Cardiac muscle cell (in vitro differentiated cells and primary cell): ENCODE measurements at places on chromosomes 11 and 22.

DNA sequence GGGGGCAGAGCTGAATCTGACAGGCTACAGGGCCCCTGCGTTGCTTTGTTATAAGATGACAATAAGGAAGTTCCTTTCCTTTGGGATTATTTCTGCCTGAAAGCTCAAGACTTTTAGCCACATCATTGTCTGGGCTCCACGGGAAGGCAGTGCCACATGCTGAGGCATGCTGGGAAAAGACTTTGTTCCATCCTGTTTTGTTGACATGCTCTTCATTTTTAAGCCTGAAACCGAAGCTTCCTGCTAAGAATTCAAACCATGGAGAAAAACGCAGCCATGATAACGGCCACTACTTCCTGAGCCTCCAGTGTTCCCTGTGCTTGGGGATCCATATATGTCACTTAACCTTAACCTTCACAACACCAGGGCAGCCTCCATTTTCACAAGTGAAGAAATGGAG is 5.5 kb upstream of the TCF20 start:
- DNase-seq = no peak

- DNase-seq = no peak
Measured at GRCh38 chr22:45692549-45692948, 20.9 kb downstream of the ATXN10 start.

DNA sequence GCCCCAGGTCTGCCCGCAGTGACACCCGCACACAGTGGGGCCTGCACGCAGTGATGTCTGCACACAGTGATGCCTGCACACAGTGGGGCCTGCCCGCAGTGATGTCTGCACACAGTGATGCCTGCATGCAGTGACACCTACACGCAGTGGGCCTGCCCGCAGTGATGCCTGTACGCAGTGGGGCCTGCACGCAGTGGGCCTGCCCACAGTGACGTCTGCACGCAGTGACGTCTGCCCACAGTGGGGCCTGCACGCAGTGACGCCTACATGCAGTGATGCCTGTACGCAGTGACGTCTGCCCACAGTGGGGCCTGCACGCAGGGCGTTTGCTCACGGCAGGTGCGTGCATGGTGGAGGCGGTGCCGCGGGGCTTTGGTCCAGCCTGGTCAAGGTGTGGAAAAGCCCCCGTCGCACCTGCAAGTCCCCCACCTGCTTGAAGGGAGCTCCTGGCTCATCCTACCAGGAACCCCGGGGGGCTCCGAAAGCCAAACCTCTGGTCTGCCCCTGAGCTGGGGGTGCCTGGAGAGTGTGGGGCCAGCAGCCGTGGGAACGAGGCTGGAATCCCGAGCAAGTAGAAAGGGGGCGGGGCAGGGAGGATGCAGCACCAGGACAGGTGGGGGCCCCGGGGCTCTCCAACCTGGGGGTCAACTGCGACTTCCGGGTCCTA is 8.9 kb upstream of the SYT8 start:
- DNase-seq = no peak

DNA sequence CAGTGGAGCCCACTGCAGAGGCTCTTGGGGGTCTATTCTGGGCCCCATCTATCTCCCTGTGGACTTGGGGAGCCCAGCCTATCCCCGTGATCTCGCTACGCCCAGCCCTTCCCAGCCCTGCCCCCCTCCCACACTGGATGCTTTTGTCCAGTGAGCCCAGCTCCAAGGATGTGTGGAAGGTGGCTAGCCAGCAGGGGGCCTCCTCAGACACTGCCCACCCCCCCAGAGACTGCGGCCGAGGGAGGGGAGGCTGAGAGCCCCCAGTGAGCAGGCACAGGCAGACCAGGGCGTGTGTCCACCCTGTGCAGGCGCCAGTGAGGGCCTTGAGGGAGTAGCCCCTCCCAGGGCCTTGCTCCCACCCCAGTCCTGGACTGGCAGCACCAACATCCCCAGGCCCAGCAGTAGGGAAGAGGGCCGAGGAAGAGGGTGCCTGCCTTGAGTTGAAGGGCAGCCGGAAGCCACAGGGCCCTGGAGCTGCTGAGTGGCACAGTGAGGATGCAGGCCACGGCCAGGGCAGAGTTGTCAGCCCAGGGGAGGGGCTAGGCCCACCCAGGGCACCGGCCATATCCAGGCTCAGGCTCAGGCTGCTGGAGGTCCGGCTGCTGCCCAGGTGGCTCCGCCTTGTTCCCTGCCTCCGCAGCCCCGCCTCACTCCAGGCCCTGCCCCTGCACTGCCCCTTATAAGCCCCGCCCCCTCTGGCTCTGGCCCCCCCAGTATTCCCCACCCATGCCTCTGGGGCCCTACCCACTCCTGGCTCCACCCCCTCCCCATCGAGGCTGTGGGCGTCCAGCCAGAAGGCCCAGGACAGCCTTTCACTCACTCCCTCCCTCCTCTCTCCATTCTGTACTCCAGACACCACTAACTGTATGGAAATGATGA is 28.0 kb downstream of the MOB2 start:
- peak; percentile 73 for DNase-seq

GRCh38 chr11:46391186-46391577 is 394 bp downstream of the CHRM4 start:
- no peak for DNase-seq

DNA sequence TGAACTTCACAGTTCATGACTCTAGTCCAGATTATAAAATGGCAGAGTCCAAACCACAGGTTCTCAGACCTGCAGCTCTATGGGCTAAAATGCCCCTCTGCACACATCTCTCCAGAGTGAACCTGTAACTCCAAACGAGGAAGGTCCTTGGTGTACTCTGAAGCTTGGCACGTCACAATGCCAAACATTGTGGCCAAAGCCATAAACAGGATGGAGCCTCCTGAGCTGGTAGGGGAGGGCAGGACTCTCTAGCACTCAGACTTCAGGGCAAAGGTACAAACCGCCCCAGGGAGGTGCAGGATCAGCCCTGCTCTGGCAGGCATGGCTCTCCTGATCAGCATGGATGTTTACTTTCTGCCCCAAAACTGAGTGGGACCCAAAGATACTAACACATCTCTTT is 2.3 kb downstream of the SCUBE2 start:
- DNase-seq = no peak

DNA sequence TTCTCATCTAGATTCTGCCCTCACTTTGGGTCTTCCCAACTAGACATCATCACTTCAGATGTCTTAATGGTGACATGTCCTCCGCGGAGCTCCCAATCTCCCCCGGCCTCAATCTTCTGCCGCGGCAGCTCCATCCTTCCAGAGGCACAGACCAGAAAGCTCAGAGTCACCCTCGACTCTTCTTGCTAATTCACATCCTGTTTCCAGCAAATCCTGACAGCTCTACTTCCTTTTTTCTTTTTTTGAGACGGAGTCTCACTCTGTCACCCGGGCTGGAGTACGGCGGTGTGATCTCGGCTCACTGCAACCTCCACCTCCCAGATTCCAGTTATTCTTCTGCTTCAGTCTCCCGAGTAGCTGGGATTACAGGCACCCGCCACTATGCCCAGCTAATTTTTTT is 54.5 kb downstream of the CACNG2 start:
- DNase-seq = no peak

DNA sequence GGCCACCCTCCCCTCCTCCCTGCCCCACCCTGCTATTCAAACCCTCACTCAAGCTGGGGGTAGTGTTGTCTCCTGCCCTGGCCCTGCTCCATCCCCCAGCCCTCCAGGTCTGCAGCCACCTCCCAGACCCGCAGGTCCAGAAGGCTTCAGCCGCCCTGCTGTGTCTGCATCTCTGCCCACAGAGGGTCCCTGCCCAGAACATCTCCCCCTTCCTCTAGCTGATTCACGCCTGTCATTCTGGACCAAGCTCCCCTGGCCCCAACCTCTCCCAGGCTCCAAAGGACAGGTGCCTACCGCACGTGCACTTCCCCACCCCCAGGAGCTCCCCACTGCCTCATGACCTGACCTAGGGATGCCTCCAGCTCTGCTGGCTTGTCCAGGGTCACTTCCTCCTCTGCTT is 16.0 kb upstream of the SHISAL1 start:
- no peak for DNase-seq

- DNase-seq = no peak
Measured at GRCh38 chr11:35163702-35164496, 24.9 kb downstream of the CD44 start.

DNA sequence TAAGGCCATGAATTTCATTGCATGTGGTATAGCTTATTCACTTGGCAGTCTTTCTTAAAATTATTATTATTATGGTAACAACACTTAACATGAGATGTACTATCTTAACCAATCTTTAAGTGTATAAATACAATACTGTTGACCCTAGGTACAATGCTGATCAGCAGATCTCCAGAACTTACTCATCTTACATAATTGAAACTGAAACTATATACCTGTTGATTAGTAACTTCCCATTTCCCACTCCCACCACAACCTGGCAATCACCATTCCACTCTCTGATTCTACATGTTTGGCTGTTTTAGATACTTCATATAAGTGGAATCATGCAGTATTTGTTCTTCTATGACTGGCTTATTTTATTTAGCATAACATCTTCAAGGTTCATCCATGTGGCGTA is 150.2 kb upstream of the POU2AF2 start:
- no peak for DNase-seq

- no peak for DNase-seq
Measured at GRCh38 chr11:10519630-10520029, 21.4 kb downstream of the RNF141 start.

GRCh38 chr11:47904048-47904447 is 55.9 kb upstream of the NUP160 start:
- no peak for DNase-seq

DNA sequence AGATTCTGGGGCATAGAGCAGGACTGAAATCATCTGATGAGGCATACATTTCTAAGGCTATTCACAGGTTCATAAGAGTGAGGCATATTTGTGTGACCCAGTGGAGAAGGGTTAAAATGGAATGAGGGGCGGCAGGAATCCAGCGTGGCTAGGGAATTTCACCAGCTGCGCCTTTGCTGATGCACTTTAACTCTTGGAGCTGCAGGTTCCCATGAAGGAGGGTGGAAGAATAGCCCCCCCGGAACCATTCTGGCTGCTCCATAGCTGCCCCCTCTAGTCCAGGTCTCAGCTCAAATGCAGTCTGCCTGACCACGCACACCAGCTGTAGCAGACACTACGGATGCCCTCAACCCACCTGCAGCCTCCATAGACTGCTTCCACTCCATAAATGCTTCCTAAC is 31.5 kb downstream of the TENM4 start:
- DNase-seq = no peak

DNA sequence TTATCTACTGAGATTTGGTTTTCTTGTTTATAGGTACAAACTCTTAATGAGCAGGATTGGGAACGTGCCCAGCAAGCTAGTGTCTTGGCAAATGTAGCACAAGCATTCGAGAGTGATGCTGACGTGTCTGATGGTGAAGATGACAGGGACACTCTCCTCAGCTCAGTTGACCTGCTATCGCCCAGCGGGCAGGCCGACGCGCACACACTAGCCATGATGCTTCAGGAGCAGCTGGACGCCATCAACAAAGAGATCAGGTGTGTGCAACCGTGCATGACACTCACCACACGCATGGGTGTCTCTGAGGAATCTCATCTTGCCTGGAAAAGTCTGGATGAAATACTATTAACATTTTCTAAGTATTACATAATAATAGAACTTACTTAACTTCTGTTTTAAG is 54.7 kb upstream of the CTTN start:
- DNase-seq = no peak

GRCh38 chr11:130964058-130964792 is 47.9 kb upstream of the SNX19 start:
- DNase-seq = no peak

- DNase-seq = no peak
Measured at GRCh38 chr11:16796311-16796710, 57.9 kb downstream of the C11orf58 start.

GRCh38 chr11:127471662-127472061 is 471.1 kb upstream of the KIRREL3 start:
- no peak for DNase-seq

DNA sequence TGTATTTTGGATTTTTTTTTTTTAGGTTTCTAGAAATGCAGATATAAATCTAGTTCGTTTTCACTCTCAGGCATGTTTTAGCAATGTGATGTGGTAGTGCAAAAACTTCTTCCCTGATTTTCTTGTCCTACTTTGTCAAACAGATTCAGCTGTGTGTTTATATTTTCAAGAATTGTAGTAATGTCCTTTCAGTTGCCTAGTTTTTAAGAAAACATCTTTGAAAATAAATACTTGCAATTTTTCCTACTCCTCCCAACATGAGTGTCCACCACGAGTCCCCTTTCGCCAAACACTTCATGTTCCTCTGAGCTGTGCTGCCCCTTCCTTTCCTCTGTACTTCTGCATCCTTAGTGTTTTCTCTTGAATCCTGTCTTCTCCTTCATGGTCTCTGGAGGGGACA is 686.9 kb downstream of the NTM start:
- no peak for DNase-seq

DNA sequence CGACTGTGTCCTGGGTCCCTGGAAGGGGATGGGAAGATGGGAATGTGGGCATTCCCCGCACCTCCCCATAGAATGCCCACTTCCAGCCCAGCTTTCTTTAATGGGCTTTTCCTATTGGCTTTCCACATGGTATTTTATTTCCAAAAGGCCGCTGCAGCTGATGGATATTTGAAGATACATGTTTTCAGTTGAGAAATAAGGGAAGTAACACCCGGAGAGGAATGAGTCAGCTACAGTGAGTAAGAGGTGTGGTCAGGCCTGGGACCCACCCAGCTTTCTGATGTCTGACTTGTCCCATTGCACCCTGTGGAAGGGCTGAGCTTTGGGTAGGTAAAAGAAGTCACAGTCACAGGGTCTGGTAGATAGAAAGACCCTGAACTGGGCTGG is 476.9 kb downstream of the MIAT start:
- DNase-seq = no peak

DNA sequence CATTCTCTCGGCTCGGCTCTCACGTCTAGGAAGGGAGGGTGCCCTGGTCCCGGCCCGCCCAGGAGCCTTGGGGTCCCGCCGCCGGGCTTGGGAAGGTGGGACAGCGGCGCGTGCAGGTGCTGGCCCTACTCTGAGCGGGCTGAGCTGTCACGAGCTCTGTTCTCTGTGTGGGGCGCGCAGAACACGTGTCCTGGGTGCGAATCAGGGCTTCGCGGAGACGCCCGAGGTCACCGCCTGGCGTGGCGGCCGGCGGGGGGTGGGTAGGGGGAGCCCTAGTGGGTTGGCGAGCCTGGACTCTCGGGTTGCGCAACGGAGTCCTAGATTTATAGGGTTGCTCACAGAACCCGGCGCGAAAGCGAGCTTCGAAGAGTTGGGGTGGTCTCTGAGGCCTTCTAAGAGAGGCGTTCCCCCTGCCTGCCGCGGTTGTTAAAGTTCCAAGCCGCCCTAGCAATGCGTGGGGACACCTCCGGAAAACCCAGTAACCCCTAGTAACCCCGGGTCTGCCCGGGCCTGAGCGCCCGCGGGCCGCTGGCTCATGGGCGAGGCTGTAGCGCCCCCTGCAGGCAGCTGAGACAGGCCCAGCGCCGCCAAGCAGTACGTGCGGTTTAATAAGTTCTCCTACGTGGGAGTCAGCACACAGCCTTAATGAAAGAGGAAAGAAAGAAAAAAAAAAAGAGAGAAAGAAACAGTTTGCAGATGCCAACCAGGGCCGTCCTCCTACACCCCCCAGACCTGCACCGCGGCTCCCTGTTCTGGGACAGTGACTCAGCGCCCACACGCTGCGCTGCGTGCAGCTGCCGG is 2.7 kb downstream of the ADM start:
- DNase-seq = peak; percentile 87
